Natural killer cell treated with Interleukin-12 subunit alpha and Interleukin-12 subunit beta and Interleukin-15 and Interleukin-18, amount 100 ng/mL, for 72 hours (primary cell): ENCODE measurements at places on chromosomes 11 and 22.

- DNase-seq, result no peak
Measured at GRCh38 chr22:19707347-19708290, 6.7 kb upstream of the SEPTIN5 start.

- no peak for DNase-seq
Measured at GRCh38 chr11:79412761-79413160, 28.1 kb downstream of the TENM4 start.

DNA sequence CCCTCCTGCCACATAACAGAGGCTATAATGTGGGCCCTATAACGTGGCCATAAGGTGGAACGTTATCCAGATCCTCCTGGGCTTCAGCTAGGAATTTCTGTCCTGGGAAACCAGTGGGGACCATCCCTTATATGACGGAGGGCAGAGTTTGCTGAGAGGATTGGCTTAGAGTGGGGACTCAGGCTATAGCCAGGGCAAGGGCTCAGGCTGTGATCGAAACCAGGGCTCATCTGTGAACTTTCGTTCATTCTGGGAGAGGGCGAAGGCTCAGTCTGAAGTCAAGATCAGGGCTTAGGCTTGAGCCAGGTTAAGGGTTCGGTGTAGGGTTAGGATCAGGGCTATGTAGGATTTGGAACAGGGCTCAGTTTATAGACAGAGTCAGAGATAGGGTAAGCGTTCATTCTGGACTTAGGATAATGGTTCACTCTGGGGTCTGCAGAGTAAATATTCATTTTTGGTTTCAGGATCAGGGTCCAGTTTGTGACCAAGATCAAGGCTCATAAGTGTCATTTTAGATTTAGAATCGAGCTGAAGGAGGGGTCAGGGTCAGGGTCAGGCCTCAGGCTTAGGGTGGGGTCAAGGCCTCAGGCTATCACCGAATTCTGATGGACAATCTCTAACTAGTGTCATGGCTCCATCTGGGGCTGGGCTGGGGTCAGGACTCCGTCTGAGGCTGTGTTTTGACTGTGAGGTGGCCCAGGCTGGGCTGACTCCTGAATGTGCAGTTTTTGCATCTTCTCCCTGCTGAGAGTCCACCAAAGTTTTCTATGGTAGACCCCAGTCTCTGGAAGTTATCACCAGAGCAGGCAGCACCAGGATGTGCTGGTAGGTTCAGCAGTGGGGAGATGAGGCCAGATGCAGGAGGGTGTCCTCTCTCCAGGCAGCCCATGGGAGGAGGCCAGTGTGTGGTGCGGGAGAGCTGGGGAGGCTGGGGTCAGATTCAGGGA lies 33.9 kb upstream of the SOX10 start:
- no peak for DNase-seq

DNA sequence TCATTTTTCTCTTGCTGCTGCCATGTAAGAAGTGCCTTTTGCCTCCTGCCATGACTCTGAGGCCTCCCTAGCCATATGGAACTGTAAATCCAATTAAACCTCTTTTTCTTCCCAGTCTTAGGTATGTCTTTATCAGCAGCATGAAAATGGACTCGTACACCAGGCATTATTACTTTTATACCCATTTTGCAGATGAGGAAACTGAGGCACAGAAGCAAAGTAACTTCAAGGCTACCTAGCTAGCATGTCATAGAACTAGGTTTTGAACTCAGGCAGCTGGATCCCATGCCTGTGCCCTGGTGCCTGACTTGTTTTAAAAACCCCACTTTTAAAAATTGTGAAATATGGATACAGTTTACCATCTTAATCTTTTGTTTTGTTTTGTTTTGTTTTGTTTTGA lies 25.8 kb downstream of the KIAA1671 start:
- DNase-seq, result peak; percentile 1

GRCh38 chr11:94946812-94947211 lies 26.5 kb downstream of the CWC15 start:
- no peak for DNase-seq

- DNase-seq, result no peak
Measured at GRCh38 chr11:116030697-116031331, 526.6 kb upstream of the CADM1 start.

GRCh38 chr22:23533771-23534191 lies 46.3 kb downstream of the IGLL1 start:
- no peak for DNase-seq

DNA sequence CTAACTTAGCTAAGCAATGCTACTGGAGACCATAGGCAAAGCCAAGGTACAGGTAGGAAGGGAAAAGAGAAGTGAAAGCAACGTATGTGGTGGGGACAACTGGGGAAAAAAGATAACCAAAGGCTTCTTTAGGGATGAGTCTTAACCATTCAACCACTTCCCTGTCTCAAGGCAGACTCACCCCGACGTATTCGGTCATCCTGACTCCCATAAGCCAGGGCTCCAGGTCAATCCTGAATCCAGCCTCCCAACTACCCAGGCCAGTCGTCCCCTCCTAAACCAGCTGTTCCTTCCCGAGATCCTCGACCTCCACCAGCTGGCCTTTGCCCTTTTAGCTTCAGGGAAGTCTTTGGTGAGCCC lies 330 bp downstream of the ACP2 start:
- no peak for DNase-seq

GRCh38 chr11:7439746-7440320 lies 45.5 kb upstream of the OLFML1 start:
- DNase-seq, result no peak

DNA sequence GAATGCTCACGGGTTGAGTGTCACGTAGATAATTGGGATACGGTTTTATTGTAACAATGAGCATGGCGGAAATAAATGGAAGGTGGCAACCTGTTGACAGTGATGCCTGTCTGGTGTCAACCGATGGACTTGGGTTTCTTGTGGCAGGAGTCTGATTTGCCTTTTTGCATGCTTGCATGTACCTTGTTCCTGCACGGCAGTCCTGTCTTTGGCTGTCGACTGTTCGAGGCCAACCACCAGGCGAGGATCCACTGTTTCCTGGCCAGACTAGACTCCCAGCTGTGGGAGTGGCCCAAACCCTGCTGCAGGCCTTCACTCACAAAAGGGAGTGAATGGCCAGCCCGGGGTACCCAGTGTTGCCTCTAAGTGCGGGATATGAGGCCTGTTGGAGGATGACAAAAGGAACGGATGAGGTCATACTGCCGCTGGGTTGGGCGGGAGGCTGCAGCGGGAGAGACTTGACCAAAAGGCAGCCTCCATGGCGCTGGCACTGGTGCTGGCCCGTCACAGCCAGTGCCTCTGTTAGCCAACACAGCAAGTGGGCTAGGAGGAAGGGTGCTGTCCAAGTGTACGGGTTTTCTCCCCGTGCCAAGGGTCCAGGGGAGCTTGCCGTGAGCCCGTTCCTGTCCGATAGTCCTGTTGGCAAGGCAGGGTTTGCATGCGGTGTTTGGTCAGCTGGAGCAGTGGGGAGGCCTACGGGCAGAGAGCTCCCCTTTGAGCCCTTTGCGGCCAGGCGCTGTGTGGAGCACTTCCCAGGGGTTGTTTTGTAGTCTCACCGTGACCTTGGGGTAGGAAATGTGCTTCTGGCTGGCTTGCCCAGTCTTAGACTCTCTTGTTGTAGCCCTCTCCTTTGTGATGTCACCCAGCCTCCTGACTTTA lies 974 bp downstream of the DGCR8 start:
- DNase-seq, result peak; percentile 58
